ENCODE measurements at places on chromosomes 1 and 21.
A peak's percentile ranks its signal among the peaks of the same experiment; 100 is the strongest.

- no peak for DNase-seq
- peaks cover 10% of the 10 kb centered on the region for H3K4me1 ChIP-seq
- no peak overlapping the region for H3K4me3 ChIP-seq
- no peak overlapping the region for H3K27ac ChIP-seq
- no peaks in the 10 kb centered on the region for H3K27me3 ChIP-seq
These were observed 54.9 kb downstream of the NVL start for GRCh38 chr1:224274970-224275626.

GRCh38 chr1:46436844-46437243, 42.7 kb downstream of the FAAH start:
- H3K4me1 ChIP-seq: no peaks in the 10 kb centered on the region
- H3K4me3 ChIP-seq: no peak overlapping the region
- no peak for DNase-seq
- H3K27ac ChIP-seq: no peak overlapping the region

DNA sequence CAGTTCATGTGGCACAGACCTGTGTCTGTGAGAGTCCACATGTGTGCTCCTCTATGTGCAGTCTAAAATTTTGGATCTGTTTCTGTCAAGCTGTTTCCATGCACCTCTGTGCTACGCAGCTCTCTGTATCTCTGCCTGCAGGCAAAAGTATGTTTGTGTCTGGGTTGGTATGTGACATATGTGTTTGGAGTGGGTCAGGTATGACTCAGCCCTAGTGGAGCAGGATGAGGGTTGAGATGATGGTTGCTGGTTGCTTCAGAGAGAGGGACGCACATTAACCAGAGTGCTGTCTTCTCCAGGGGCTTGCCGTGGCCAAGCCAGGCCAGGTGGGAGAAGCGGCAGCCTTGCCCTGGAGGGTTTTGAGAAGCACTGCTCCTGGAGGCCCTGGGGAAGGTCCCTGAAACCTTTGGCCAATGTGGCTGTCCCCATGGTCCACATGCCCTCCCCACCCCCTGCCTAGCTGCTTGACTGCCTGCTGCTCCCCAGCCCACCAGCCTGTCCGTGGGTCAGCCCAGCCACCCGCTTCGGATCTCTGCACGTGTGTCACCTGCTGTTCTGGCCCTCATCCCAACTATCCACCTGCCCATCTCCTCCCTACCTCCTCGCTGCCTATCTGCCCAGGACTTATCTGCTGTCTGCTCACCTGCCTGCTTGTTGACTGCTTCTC, 4.1 kb upstream of the EVA1B start:
- H3K4me1 ChIP-seq: peaks cover 25% of the 10 kb centered on the region
- no peak overlapping the region for H3K4me3 ChIP-seq

GRCh38 chr1:183274836-183275235, 88.8 kb downstream of the LAMC2 start:
- no peak overlapping the region for H3K4me3 ChIP-seq
- no peaks in the 10 kb centered on the region for H3K36me3 ChIP-seq
- H3K27me3 ChIP-seq: no peaks in the 10 kb centered on the region
- DNase-seq: no peak
- no peak overlapping the region for H3K27ac ChIP-seq

DNA sequence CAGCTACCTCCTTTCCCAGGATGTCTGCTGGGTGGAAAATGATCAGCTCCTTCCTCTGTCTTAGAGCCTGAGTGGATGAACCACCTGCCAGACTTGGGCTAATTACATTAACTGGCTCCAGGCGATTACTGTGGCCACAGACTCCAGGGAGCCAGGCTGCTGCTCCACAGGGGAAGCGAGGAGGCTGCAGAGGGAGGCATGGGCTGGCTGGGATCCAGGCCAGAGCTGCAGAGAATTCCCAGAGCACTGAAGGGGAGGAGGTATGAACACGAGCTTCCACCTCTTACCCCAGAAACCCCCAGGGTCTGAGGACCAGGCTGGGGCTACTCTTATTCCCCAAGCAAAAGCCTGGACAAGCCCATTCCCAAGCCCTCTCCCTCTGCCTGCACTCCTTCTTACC, 136.0 kb upstream of the KLHDC7A start:
- no peaks in the 10 kb centered on the region for H3K36me3 ChIP-seq
- H3K4me1 ChIP-seq: no peaks in the 10 kb centered on the region
- no peak overlapping the region for H3K4me3 ChIP-seq
- no peak overlapping the region for H3K27ac ChIP-seq

DNA sequence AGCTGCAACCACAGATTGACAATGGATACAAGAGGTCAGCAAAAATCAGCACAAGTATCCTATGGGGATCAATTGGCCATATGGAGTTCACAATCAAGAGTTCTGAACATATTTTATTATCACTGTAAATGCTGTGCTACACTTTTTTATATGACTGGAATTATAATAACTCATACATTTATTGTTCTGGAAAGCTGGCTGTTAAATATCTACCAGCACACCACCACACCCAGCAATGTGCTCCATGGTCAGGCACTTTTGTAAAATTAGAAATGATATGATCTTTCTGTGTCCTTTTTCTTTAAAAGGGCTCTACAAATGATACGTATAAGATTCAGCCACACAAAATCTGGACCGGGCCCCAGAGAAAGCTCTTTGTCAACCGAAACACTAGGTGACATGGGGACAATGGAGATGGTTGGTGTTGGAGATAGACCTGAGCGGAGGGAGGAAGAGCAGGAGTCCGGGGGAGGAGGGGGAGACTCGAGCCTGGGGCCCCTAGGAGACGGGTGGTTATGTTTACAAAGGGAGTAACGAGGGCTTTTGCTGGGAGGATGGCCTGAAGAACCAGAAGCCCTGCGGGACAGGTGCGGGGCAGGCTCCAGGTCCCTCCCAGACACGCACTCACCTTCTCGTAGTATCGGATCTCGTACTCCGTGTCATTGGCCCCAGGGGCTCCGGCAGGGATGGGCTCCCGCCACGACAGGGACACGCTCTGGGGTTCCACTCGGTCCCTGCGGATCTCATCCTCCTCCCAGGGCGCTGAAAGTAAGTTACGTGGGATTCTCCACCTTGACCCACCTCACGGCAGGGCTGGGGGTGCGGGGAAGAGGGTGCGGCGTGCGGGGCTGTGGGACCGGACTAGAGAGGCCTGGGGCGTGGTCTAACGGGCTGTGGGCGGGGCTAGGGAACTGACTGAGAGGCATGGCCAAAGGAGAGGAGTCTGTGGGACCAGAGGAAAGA, 30.0 kb downstream of the EPHA10 start:
- H3K36me3 ChIP-seq: no peaks in the 10 kb centered on the region
- no peak overlapping the region for H3K27ac ChIP-seq
- DNase-seq: no peak
- H3K4me1 ChIP-seq: no peaks in the 10 kb centered on the region
- H3K27me3 ChIP-seq: peaks cover 40% of the 10 kb centered on the region
- H3K4me3 ChIP-seq: no peak overlapping the region

GRCh38 chr1:9787702-9788101, 36.1 kb downstream of the CLSTN1 start:
- no peaks in the 10 kb centered on the region for H3K4me1 ChIP-seq
- H3K27me3 ChIP-seq: no peaks in the 10 kb centered on the region
- no peak overlapping the region for H3K27ac ChIP-seq
- no peak overlapping the region for H3K4me3 ChIP-seq

GRCh38 chr1:15849775-15850324, 2.3 kb downstream of the SPEN start:
- H3K27me3 ChIP-seq: no peaks in the 10 kb centered on the region
- H3K4me3 ChIP-seq: peak overlapping the region; percentile 99
- peak overlapping the region; percentile 78 for H3K27ac ChIP-seq
- H3K4me1 ChIP-seq: peaks cover 31% of the 10 kb centered on the region

All from SJSA1 (cell line).